ENCODE measurements at places on chromosomes 5 and 9.

GRCh38 chr5:151627650-151628049 lies 36.5 kb upstream of the FAT2 start:
- DNase-seq, result no peak

DNA sequence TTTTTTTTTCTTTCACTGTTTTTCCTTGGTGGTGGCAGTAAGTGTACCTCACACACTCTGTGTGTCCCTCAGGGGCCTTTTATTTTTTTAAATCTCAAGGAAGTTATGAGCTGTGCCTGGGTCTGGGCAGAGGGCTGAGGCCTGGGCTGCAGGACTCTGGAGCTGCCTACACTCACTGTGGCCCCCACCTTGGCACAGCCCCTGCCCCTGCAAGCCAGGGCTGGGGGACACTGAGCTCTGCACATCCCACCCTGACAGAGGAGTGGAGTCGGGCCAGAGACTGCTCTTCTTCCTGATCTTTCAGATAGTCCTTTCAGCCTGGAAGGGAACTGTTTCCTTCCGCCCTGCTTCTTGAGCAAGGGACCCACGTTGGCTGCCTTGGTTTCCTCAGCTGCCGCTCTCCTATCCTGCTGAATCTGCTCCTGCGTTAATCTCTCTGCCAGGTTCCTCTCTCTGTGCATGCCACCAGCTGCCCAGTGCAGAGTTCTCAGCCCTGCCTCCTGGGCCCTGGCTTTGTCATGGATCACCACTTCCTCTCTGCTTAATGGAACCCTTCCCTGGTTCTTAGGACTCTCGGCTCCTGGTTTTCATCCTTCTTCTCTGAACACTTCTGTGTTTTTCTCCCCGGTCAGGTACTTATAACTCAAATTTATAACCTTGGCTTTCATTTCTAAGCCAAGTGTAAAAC lies 502.3 kb downstream of the DIRAS2 start:
- no peak for DNase-seq

GRCh38 chr5:58200451-58200850 lies 259.4 kb downstream of the PLK2 start:
- no peak for DNase-seq

DNA sequence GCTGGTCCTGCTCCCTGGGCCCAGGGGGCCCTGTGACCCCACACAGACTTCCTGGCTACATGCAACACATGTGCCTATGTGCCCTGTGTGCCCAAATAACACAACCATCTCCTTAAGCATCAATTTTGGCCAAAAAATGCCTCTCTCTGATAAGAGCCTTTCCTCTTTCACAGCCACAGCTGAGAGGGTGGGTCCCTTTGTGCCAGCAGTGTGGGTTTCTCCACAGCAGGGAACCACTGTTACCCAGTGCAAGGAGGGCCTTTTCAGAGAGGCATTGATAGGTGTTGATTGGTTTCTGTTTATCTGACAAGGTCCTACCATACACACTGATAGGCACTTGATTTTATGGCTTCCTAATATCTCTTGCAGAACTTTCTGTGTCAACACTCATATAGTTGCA lies 42.7 kb downstream of the SYK start:
- DNase-seq, result no peak

GRCh38 chr9:83425240-83425639 lies 113.0 kb downstream of the FRMD3 start:
- DNase-seq, result peak; percentile 77

- DNase-seq, result no peak
These were observed 307.0 kb downstream of the BNC2 start for GRCh38 chr9:16563446-16563845.

GRCh38 chr5:115452536-115453235 lies 91.9 kb downstream of the FEM1C start:
- no peak for DNase-seq

DNA sequence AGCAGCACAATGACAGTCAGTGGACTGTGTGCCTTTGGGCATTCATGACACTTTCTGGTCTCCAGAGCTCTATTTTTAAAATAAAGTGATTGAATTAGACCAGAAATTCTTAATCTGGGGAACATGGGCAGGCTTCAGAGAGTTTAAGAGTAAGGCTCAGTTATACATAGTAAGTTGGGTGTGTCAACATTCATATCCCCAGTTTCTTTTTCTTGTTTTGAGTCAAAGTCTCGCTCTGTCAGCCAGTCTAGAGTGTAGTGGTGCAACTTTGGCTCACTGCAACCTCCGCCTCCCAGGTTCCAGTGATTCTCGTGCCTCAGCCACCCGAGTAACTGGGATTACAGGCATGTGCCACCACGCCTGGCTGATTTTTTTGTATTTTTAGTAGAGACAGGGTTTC lies 13.7 kb upstream of the KIF4B start:
- DNase-seq, result no peak

GRCh38 chr9:134922932-134923240 lies 5.2 kb upstream of the FCN1 start:
- DNase-seq, result no peak

DNA sequence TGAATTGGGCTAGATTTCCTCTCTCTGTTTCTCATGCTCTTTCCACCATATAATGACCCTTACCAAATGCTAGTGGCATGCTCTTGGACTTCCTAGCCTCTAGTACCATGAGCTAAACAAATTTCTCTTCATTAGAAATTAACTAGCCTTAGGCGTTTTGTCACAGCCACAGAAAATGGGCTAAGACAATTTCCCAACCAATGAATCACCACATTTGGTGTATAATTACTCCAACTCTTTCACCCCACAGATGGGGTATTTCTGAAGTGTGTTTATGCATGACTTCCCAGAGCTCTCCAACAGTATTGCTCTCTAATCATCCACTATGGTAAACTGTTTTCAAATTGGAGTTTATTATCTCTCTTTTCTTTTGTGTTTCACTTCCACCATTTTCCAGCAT lies 1041.1 kb upstream of the COX7C start:
- no peak for DNase-seq

GRCh38 chr5:26761045-26761444 lies 277.3 kb downstream of the CDH9 start:
- DNase-seq, result no peak

DNA sequence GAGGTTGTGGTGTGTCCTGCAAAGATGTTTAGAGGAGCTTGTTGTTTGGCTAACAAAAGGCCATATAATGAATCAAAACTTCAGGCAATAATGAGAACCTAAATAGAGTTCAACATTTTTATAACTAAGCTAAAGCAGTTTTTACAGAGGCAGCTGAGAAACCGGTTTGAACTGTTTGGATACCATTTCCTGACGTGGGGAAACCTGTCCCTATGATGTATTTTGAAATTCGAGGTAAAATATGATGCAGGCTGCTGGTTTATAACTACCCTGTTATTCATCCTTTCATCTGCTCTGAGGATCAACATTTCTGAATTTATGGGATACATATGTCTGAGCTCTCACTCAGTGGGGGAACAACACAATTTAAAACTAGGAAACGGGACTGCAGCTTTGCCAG lies 289.5 kb upstream of the IRX2 start:
- DNase-seq, result no peak

DNA sequence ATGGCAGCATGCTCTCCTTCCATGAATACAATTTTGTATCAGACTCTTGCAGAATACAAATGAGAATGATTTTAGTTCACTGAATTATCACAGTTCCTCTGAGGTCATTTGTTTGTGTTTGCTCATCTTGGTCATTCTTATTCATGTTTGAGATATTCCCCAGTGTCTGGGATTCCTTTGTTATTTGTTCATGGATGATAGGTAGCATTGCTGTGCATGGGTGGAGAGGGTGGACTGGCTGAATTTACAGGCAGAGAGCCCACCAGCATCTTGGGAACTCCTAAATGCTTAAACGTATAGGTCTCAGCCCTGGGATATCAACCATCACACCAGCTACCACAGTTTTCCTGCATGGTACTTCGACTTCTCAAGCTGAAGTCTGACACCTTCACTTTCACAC lies 459.8 kb downstream of the CCDC171 start:
- peak; percentile 73 for DNase-seq

GRCh38 chr5:151082282-151082902 lies 1.6 kb upstream of the TNIP1 start:
- peak; percentile 24 for DNase-seq

GRCh38 chr9:129740666-129741464 lies 12.0 kb downstream of the PTGES start:
- no peak for DNase-seq

GRCh38 chr5:71807909-71808308 lies 88.8 kb downstream of the CARTPT start:
- no peak for DNase-seq

DNA sequence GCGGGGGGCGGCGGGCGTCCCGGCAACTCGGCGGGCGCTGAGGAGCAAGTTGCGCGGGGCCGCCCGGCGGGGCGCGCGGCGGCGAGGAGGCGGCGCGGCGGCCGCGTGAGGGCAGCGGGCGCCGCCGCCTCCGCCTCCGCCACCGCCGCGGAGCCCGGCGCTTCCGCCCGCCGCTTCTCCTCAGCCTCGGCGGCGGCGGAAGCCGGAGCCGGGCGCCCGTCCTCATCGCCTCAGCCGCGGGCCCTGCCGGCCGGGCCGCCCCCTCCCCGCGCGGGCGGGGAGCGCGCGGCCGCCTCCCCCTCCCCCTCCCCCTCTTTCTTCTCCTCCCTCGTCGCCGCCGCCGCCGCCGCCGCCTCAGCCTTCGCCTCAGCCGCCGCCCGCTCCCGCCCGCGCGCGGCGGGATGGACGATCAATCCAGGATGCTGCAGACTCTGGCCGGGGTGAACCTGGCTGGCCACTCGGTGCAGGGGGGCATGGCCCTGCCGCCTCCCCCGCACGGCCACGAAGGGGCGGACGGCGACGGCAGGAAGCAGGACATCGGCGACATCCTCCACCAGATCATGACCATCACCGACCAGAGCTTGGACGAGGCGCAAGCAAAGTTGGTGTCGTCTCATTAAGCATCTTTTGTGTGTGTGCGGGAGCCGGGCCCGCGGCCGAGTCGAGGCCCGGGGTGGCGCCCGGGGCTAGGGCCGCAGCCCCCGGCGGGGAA lies at the start of gene PBX3:
PBX3 (plus strand) TSS at position 321 of the 712 bp plus-strand sequence.
- DNase-seq, result peak; percentile 17

DNA sequence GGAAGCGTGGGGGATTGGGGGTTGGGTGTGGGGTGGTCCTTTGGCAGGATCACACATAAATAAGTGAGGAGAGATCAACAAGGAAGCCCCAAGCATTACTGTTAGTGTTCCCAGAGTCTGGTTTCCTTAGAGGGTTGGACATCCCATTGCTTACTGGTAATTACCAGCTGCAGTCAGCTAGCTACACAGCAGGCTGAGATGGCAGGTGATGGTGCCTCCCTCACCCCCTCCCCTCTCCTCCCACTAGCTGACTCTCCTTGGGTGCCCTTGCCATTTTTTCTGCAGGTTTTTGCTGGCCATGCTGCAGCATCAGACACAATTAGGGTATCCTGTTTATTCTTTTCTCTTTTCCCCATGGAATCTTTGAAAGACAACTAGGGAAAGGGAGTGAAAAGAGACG lies 107.5 kb upstream of the TLR4 start:
- no peak for DNase-seq

DNA sequence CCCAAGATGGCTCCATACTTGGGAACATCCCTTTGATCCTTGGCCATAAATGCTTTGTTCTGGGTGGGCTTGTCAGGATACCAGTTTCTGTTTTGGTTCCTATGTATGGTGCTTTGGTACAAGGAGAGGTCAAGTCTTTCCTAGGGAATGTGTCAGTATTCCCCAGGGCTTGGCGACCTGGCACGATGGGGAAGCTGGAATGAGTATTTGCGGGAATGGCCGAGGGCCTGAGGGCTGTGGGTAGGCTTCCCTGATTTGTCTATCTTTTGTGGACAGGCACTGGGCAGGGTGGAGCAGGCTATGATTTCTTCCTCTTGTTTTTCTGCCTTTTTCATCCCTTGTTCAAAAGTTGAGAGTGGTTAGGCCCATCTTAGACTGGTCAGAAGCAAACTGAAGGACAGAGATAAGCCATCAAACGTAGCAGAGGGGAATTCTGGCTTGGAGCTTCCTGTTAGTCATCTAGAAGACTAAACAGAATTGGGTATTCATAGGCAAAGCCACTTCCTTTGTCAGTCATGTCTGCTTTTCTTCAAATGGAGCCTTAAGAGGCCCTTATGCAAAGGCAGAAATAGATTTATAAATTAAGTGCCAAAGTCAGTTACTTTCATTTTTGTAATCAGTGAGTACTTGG lies 13.7 kb downstream of the DOCK2 start:
- DNase-seq, result peak; percentile 70

- DNase-seq, result no peak
These were observed 24.6 kb downstream of the TRAF1 start for GRCh38 chr9:120901755-120902568.

DNA sequence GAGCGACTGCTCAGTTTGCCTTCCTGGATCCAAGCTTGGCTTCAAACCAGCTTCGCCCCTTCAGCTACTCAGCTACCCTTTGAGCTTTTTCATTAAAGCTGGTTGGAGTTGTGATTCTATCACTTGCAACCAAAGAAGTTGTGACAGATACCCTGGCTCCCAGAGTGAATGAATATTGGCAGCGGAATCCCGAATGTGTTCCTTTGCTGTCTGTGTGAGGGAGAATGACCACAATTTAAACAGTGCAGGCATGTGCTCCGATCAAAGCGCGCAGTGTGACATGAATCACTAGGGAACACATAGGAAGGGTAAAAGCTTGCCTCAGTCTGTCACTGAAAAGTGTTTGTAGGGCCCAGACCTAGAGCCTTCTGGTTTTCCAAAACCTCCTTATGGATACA lies 6.6 kb upstream of the AFAP1L1 start:
- DNase-seq, result no peak

- peak; percentile 53 for DNase-seq
These were observed 44.4 kb upstream of the RICTOR start for GRCh38 chr5:39118638-39119037.

- DNase-seq, result peak; percentile 24
These were observed 100.4 kb downstream of the LURAP1L start for GRCh38 chr9:12875191-12875590.

- DNase-seq, result no peak
These were observed 4.1 kb upstream of the ADGRV1 start for GRCh38 chr5:90554358-90555006.

DNA sequence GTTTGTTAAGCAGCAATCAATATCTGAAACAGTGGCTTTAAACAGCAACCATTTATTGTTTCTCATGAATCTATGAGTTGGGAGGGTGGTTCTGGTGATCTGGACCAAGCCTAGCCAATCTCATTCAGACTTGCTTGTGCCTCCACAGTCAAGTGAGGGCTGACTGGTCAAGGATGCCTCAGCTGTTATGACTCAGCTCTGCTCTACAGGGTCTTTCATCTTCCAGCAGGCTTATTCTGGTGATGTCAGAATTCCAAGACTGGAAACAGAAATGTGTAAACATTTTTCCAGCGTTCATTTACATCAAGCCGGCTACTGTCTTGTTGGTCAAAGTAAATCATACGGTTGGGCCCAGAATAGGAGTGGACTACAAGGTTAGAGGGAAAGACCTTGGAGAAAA lies 2.5 kb upstream of the PIP5K1B start:
- DNase-seq, result no peak
